ENCODE measurements at places on chromosomes 1 and 21.
A peak's percentile ranks its signal among the peaks of the same experiment; 100 is the strongest.

- no peak for DNase-seq
Observed at GRCh38 chr1:179156708-179157107, 72.8 kb downstream of the ABL2 start.

GRCh38 chr21:41350436-41351155 lies 11.2 kb upstream of the MX2 start:
- no peak for DNase-seq

DNA sequence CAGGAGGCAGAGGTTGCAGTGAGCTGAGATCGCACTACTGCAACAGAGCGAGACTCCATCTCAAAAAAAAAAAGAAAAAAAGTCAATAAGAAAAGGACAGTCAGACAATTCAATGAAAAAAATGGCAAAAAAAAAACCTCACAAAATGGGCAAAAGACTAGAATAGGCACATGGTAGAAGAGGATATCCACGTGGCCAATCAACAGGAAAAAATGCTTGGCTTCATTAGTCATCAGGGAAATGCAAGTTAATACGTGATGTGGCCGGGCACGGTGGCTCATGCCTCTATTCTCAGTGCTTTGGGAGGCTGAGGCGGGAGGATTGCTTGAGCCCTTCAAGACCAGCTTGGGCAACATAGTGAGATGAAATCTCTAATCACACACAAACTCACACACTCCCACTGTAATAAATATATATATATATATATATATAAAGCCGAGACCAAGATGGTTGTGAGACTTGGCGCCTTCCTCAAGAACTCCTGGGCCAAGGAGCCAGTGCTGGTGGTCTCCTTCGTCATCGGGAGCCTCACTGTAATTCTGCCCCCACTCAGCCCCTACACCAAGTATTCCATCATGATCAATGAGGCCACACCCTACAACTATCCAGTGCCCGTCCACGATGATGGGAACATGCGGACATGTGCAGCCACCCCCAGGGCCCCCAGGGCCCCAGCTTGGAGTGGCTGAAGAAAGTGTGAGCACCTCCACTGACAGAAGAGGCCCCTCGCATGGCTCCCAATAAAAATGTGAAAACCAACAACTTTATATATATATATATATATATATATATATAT lies 22.9 kb upstream of the LEFTY2 start:
- no peak for DNase-seq

- no peak for DNase-seq
Observed at GRCh38 chr1:107599220-107599619, 365.8 kb downstream of the VAV3 start.

DNA sequence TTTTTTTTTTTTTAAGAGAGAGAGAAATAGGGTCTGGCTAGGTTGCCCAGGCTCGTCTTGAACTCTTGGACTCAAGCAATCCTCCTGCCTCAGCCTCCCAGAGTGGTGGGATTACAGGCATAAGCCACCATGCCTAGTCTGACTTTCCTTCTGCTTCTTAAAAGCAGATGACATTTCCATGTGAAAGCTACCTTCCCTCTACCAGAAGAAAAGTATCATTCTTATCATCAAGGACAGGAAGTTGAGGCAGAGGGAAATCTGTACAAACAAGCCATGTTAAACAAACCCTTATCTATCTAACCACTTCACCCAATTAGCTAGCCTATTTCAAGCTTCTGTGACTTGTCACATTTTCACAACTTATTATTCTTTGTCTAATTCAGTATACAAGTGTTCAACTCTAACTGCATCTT lies 54.8 kb downstream of the SAMSN1 start:
- no peak for DNase-seq

DNA sequence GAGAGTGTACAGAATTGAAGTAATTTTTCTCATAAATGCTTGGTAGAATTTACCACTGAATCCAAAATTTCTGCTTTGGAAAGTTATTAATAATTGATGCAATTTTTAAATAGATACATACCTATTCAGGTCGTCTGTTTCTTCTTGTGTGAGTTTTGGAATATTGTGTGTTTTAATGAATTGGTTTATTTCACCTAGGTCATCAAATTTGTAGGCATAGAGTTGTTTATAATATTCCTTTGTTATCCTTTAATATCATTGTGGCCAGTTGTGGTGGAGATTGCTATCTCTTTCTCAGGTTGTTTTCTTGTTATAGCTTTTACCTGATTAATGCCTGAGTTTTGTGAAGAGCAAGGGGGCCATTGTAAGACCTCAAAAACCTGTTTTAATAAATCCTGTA lies 93.5 kb downstream of the SYT14 start:
- DNase-seq = no peak

DNA sequence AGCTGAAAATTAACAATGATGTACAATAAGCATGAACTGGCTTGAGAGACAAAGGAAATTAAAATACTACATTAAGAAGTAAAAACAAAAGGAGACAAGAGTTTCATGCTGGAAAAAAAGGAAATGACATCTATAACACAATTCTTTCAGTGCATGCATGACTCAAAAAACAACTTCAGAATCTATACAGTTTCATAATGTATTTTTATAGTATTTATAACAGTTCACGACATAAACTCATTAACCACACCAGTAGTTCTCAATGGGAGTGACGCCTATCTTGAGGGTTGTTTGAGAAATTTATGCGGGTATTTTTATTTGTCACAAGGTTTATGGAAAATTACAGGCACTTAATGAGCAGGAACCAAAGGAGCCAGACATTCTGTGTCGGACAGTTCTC lies 168.5 kb downstream of the SMYD3 start:
- DNase-seq = no peak

GRCh38 chr21:38352536-38353219 lies 95.9 kb downstream of the KCNJ15 start:
- peak; percentile 48 for DNase-seq

DNA sequence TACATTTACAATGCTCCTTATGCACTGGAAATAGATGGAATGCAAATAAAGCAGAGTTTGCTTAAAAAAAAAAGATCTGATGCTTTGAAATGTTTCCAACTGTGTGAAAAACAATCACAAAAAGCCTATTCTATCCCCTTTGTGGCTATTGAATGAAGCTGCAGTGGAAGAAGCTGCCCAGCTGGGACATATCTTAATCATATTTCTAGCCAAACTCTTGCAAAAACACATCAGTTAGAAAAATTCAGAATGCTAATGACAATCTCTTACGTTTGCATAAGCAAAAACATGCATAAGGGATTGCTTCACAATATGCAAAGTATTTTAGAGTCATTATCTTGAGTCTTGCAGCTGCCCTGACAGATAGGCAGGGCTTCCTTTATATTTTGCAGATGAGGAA lies 526.4 kb upstream of the USP24 start:
- DNase-seq = no peak

- no peak for DNase-seq
Observed at GRCh38 chr1:240567066-240567465, 44.9 kb downstream of the GREM2 start.

DNA sequence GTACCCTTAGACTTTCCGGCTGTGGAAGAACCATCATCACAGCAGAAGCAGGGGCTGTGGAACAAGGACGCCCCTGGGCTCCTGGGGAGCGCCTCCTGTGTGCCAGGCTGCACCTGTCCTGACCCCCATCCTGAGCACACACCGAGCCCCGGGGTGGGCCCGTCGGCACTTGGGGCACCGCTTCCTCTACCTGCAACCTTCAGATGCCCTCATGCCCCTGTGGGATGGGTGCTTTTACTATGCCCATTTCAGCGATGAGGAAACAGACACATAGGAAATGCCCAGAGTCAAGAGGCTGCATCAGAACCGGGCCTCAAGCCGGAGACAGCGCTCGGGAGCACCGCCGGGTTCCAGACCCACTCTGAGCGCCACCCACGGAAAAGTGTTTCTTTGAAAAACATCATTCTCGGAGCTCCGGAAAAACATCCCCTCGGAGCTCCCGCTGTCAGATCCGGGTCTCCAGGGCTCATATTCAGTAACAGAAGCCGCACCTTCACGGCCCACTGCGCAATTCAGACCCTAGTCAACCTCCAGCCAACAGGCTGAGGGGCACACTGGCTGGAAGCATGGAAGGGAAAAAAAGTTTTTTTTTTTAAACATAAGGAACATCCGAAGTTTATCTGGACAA lies 8.0 kb downstream of the TPRG1L start:
- DNase-seq = no peak

GRCh38 chr1:189654906-189655305 lies 822.8 kb downstream of the BRINP3 start:
- DNase-seq = no peak

DNA sequence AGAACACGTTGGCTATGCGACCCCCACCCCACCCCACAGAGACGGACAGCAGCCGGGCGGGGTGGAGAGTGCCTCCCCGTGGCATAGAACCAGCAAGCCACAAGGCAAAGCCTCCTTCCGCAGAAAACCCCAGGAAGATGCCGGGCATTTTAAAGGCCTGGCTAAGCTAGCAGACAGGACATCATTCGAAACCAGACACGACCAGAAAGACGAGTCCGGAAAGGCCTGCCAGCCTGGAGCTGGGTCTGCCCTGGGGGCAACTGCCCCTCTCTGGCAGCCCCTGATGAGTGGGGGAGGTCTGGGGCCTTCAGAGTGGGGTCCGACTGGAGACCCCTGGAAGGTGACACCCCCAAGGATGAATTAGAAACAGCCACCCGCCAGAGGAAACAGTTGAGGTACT lies 8.5 kb downstream of the FTCD start:
- DNase-seq = no peak

- DNase-seq = no peak
Observed at GRCh38 chr21:46498335-46499050, 39.8 kb downstream of the DIP2A start.

DNA sequence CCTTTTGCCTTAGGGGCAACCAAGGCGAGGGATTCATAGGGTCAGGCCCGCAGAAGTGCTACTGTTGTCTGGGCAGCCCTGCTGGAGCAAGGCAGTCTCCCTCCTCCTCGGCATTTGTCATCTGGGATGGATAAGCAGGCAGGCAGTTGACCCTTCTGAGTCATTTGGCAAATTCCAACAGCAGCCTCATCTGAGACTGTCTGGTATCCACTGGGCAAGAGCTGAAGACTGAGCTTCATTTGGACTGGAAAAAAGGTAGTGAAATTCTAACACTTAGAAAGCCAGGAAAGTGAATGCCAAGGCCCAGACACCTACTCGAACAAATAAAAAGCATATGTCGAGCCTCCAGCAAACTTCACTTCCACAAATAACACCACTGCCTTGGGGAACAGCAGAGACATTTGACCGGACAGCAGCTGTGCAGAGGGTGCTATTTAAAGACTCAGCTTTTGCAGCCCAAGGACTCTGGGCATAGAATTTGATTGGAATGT lies 4.0 kb upstream of the ZBTB40 start:
- no peak for DNase-seq

- no peak for DNase-seq
Observed at GRCh38 chr1:187922255-187922654, 1093.5 kb downstream of the PLA2G4A start.

All from activated CD4-positive, alpha-beta T cell treated with anti-CD3 and anti-CD28 coated beads for 4 hours (primary cell).